ENCODE measurements at places on chromosomes 7 and 10. TPM values are rescaled to one million over a fixed set of nuclear protein-coding genes. Genes with fewer than 3 reads are reported as not detected.

The SPDYE5 gene
- not detected for total RNA-seq

The VSTM2A gene
- not detected for total RNA-seq

The ZNF282 gene
- total RNA-seq, result 17.0 TPM

The ZSCAN21 gene
- 11.3 TPM for total RNA-seq

The SMO gene
- total RNA-seq, result 9.7 TPM

The ADIRF gene
- total RNA-seq, result 35.6 TPM

The LRWD1 gene
- total RNA-seq, result 20.9 TPM

The GNGT1 gene
- total RNA-seq, result not detected

The TEX36 gene
- not detected for total RNA-seq

The ST8SIA6 gene
- under 0.01 TPM for total RNA-seq

The ZNF248 gene
- 3.2 TPM for total RNA-seq

The TFR2 gene
- total RNA-seq, result not detected

The CYP3A5 gene
- 0.89 TPM for total RNA-seq

The DENND2A gene
- 3.4 TPM for total RNA-seq

The ACHE gene
- not detected for total RNA-seq

The XRCC2 gene
- 2.8 TPM for total RNA-seq

The ANKRD1 gene
- 0.58 TPM for total RNA-seq

The AGR3 gene
- total RNA-seq, result not detected

The ACTL6B gene
- not detected for total RNA-seq

The AKR1C2 gene
- total RNA-seq, result 5.0 TPM

The ZNF22 gene
- total RNA-seq, result 13.5 TPM

The SRRM3 gene
- total RNA-seq, result 4.6 TPM

The KCNMA1 gene
- total RNA-seq, result 38.5 TPM

The KCP gene
- total RNA-seq, result not detected

The MRC1 gene
- total RNA-seq, result not detected

The GRM8 gene
- not detected for total RNA-seq

The METTL2B gene
- total RNA-seq, result 38.1 TPM

The TET1 gene
- total RNA-seq, result 2.8 TPM

The TSPAN33 gene
- total RNA-seq, result 2.6 TPM

The RABGEF1 gene
- total RNA-seq, result 28.4 TPM

The MOGAT3 gene
- not detected for total RNA-seq

The GRID2IP gene
- not detected for total RNA-seq

The CYP26C1 gene
- total RNA-seq, result not detected

The IGF2BP3 gene
- 20.2 TPM for total RNA-seq

The TFPI2 gene
- total RNA-seq, result 763 TPM

The NODAL gene
- not detected for total RNA-seq

The PRKCQ gene
- not detected for total RNA-seq

All from myometrial cell (primary cell).